ENCODE measurements at places on chromosomes 12 and 14.
A peak's percentile ranks its signal among the peaks of the same experiment; 100 is the strongest.

- no peak for DNase-seq
Observed at GRCh38 chr12:2801044-2801783, 6.4 kb downstream of the FKBP4 start.

- no peak for DNase-seq
Observed at GRCh38 chr14:76329154-76329928, 46.6 kb upstream of the ESRRB start.

DNA sequence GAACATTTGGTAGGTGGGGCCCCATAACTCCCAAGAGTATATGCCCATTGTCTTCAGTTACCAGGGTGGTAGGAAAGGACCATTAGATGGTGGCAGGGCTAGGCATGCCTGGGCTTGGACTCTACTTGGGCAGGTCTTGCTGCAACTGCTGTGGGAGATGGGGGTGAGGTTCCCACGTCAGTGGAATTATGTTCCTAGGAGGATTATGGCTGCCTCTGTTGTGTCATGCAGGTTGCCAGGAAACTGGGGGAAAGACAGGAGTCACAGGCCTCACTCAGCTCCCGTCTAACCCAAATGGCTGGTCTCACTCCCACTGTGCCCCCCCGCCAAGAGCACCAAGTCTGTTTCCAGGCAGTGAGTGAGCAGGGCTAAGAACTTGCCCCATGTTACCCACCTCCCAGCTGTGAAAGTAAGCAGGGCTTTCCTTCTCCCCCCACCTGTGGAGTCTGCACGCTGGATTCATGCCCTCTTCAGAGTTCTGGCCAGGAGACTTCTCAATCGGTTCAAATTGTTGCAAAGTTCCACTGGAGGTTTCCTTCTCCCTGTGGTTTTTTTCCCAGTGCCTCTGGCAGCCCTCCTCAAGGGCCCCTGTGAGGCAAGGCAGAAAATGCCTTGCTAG lies 337.5 kb downstream of the CCDC91 start:
- DNase-seq: no peak

- DNase-seq: no peak
Observed at GRCh38 chr12:104058802-104059201, 5.5 kb upstream of the HCFC2 start.

- no peak for DNase-seq
Observed at GRCh38 chr14:80621701-80622100, 319.8 kb downstream of the CEP128 start.

- no peak for DNase-seq
Observed at GRCh38 chr12:10540776-10541205, 35.1 kb downstream of the EIF2S3B start.

DNA sequence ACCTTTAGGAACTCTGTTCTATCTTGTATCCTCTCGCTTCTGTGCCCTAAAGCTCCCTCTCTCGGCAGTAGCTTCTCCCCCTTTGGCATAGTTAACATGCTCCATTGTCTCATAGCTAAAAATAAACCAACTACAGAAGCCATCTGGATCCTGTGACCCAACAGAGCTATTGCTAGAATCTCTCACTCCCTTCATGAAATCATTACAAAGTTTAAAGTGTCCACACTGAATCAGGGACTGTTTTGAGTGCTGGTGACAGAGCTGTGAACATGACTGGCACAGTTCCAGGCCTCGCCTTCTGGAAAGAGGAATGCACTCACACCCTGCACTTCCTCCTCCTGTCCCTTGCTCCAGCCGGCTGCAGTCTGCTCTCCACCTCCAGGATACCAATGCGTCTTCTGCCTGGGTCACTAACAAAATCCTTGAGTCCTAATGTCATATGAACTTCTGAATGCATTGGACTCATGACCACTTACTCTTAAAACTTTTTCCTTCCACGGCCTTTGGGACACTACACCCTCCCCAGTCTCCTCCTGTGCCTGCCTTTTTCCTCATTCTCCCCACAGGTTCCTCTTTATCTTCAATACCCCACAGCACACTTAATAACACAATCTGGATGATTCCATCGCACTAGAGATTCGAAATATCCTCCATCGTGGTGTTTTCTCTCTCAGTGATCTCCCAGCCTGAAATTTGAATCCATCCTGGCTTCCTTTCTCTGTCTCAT lies 13.2 kb downstream of the PLBD1 start:
- no peak for DNase-seq

GRCh38 chr14:77183896-77184295 lies 2.3 kb downstream of the TMEM63C start:
- no peak for DNase-seq

DNA sequence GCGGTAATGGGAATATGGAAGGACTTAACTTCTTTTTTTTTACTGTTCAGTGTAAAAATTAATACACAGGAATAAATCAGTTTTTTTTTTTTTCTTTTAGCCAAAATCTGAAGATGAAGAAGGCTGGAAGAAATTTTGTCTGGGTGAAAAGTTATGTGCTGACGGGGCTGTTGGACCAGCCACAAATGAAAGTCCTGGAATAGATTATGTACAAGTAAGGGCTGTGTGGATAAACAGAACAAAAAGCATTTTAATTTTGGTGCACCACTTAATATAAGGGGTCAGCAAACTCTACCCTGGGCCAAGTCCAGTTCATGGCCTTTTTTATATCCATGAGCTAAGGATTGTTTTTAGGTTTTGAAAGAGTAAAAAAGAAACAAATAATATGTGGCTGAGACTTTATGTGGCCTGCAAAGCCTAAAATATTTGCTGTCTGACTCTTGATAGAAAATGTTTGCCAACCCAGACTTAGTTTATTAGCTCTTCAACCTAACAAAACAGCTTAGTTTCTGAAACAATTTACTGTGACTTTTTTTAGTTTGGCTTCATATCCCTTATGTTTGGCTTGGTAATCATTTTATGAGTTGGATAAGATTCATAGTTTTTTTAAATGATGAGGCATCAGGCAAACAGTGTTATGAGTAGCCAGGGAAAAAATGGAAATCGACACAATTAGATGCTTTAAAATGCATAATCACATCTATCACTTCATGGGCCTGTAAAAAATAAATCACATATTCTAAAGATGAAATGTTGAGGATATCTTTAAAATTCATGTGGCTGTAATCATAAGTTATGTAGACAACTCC lies 8.4 kb downstream of the GEMIN2 start:
- DNase-seq: no peak

DNA sequence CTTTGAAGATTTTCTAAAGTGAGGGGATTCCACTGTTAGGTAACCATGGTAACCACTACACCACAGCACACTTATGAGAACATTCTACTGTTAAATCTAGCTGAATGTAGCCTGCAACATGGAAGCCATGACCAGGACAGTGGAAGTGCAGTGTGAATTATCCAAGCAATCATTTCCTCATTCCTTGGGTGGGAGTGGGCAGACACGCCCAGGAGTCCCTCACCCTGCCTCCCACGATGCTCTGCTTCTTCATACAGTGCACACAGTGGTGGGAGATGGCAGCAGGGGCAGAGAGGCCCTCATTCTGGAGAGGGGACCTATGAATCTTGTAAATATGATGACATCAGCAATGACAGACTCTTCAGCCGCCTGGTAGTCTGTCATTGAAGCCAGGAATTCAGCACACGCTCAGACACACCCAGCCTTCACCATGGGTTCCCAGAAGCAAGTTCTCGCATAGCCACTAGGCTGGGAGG lies 70.1 kb upstream of the HOXC13 start:
- peak; percentile 21 for DNase-seq

DNA sequence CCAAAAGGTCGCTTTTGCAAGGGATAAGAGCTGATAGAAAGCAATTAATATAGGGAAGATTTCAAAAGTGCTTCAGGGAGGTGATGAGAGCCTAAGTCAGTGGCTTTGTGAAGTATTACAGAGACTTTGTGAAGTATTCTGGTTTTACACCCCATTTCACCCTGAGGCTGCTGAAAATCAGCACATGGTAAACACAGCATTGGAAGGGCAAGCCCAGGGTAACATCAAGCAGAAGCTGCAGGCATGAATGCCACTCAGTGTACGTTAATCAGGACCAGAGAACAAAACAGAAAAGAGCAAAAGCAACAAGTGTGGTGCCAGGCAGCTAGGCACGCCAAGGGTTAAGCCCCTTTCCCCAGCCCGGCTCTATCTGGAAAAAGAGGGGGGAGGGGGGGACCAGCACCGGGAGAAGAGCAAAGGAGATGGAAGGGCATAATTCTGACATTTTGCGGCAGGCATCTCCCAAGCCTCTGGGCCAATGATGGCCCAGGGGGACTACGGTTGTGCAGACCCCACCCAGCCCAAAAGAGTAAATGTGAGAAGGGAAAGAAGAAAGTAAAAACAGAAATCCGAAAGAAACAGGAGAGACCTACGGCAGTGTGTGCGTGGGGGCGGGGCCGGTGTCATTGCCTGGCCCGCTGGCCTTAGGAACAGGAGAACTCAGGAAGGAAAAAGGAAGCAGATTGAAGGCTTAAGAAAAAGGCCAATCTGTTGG lies 58.9 kb downstream of the DHRS2 start:
- DNase-seq: no peak

GRCh38 chr14:28785096-28785952 lies 18.7 kb downstream of the FOXG1 start:
- no peak for DNase-seq

DNA sequence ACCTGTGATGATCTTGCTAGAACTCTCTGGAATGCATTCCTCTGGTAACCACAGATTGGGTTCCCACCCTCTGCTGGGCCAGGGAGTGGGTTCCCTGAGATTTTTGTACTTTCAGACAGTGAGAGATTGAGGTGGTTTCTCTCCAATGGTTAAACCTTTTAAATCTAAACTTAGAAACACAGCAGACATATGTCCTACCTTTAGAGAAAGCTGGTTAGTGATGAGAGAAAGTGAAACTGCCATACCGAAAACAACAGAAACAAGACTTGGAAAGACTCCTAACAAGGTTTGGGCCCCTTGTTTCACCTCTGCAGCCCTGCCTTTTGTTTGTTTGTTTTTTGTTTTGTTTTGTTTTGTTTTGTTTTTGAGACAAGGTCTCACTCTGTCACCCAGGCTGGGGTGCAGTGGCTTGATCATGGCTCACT lies 9.7 kb upstream of the SGPP1 start:
- DNase-seq: no peak

GRCh38 chr14:89179891-89180404 lies 237.1 kb downstream of the FOXN3 start:
- DNase-seq: no peak

DNA sequence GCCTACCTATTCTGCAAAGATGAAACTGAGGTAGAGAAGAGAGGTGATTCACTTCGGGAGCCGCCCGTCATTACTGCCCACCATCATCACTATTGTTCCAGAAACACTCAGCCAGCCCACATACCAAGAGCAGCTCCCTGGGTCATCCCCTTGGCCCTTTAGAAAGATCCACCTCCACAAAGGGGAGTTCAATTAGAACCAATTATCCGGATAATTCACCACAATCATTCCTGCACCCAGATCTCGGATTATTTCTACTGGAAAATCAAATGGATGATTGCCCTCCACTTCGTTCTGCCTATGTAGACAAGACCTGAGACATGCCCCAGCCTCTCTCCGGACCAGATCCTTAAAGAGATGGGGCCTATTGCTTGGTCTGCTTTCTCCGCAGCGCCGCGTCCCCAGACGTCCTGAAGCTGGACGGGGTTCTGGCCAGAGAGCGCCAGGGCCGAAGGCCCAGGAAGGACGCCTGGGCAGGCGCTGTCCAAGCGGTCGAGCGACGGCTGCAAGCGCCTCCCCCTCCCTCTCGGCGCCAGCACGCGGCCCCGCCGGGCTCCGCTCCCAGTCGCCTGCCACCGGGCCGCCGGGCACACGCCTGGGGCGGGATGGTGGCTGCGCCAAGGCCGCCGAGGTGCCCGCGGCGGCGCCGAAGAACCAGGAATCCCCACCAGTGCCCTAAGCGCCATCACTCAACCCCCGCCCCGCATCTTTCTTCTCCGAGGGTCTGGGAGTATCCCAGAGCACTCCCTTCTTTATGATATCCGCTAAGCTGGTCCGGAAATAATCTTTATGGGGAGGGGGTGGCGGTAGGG lies 1.3 kb upstream of the ASCL1 start:
- no peak for DNase-seq

DNA sequence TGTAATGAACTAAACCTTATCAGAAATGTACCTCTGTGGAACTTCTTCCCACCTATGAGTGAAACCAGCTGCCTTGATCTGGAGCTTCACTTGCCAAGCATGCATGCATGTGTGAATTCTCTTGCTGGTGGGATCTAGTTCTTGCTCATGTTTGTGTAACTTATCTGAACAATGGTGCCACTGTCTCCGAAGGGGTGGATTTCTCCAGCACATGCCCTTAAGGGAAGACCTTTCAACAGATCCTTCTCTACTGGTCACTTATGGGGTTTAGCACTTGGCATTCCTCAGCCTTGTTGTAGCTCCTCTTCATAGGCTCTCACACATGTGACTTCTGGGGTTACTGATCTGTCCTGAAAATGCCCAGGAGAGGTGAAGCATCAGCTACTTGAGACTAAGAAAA lies 25.0 kb downstream of the SMOC1 start:
- DNase-seq: no peak

GRCh38 chr12:15928870-15929571 lies 17.9 kb downstream of the DERA start:
- no peak for DNase-seq

DNA sequence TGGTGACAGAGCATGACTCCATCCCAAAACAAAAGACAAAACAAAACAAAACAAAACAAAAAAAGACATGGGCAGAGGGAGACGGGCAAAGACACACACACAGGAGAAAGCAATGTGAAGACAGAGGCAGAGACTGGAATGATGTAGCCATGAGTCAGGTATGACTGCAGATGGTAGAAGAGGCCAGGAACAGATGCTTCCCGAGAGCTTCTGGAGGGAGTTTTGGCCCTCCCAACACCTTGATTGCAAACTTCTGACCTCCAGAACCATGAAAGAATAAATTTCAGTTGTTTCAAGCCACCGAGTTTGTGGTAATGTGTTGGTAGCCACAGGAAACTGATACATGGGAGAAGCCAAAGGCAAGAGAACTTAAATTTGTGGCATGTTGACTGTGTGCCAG lies 27.1 kb downstream of the VWF start:
- peak; percentile 59 for DNase-seq

DNA sequence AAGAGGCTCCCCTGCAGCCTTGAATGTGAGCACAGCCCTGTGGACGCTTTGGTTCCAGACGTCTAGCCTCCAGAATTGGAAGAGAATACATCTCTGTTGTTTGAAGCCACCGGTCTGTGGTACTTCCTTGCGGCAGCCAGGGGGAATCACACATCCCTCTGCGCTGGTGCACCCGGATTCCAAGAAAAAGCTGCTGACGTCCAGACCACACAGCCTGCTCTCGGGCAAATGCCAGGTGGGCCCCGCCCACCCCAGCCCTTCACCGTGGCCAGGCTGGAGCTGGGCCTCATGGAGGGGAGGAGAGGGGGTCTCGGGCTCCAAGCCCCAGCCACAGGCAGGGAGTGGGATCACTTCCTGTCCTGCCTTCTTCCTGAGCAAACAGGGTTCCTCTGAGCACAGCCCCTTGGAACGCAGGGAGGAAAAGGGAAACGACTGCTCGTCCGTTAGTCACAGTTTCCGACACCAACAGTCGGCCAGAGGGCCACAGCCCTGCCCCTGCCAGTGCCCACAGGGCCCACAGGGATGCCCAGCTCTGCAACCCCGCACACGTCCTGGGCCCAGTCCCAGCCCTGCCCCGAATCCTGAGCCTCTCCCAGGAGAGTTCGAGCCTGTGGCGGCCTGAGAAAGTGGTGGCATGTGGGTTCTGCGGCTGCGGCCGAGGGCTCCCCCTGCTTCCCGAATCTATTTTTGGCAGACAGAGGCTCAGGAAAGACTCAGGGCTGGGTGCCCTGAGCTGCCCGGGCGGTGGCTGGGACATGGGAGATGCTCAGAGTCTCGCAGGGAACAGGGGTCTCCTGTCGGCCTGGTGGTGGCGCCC lies 85.3 kb downstream of the RFLNA start:
- peak; percentile 42 for DNase-seq
